Stimulated activated naive CD4-positive, alpha-beta T cell (primary cell): ENCODE measurements at places on chromosomes 7 and 10.

GRCh38 chr7:158473946-158474345 is 113.7 kb downstream of the PTPRN2 start:
- no peak for DNase-seq

GRCh38 chr7:66631471-66631870 is 2.8 kb downstream of the KCTD7 start:
- DNase-seq: peak; percentile 21

GRCh38 chr10:97483506-97483905 is 14.7 kb downstream of the MMS19 start:
- no peak for DNase-seq

GRCh38 chr10:88060762-88061161 is 197.3 kb downstream of the PTEN start:
- no peak for DNase-seq

DNA sequence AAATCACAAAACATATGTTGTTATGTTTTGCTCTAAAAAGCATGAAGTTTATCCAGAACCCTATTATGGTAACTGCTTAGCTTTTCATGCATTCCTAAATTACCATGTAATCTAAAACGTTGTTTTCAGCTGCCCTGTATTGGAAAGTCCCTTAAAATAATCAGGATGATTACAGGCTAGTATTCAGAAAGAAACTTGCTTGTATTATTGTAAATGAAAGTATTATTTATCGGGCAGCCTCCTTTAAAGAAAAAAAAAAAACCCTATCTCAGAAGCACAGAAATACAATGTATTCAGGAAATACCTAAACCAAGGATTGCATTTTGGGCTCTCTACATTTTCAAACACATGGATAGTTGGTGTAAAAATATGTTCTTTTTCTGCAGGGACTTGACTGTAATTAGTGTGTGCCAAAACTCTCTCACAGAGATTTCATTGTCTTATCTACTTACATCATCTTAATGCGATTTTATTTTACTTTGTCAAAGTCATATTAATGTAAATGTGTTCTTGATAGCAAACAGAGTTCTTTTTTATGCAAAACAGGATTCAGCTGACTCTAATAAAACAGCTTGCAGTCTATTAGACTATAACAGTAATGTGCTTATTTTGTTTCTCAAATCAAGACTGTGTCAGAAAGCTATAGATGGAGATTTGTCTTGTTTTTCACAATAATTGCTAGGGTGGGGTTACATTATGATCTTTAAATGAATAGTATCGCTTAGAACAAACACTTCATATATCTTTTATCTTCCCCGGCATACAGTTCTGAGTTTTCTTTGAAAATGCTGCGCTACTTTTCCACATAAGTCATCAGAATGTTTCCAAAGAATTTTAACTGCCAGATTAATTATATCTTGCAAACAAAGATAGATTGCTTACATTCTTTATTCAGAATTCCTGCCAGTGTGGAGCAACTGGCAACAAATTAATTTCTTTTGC is 65.3 kb upstream of the ARID5B start:
- DNase-seq: no peak

- DNase-seq: no peak
Measured at GRCh38 chr7:34756691-34757090, 98.7 kb downstream of the NPSR1 start.
